ENCODE measurements at places on chromosomes 5 and 9. TPM values are rescaled to one million over a fixed set of nuclear protein-coding genes. Genes with fewer than 3 reads are reported as not detected.

DNA sequence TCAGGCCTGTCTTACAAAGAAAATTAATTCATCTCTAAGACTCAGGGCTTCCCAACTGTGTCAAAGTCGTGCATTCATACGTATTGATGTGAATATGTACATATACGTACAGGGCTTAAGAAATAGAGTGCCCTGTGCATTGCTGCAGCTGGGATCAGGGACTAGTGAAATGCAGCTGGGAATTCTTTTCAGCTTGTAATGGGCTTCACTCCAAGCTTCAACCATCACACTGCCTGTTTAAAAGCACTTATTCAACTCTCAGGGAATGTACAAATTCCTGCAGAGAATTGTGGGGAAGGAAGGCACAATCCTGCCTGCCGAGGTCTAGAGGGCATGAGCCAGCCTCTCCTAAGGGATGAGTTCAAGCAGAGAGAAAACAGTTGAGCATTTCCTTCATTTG is 59.6 kb upstream of the MAN2A1 start:
- no peak for DNase-seq

DNA sequence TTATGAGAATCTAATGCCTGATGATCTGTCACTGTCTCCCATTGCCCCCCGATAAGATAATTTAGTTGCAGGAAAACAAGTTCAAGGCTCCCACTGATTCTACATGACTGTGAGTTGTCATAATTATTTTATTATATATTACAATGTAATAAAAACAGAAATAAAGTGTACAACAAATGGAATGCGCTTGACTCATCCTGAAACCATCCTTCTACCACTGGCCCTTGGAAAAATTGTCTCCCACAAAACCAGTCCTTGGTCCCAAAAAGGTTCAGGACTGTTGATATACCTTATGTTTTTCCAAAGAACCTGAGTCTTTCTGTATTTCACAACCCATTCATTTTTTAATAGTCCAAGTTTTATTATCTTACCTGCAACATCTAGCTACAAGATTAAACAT is 403.5 kb downstream of the TAF11L14 start:
- DNase-seq, result no peak

- no peak for DNase-seq
Measured at GRCh38 chr9:109369285-109369684, 48.4 kb upstream of the EPB41L4B start.

- DNase-seq, result peak; percentile 12
Measured at GRCh38 chr5:161549106-161549505, 2.6 kb upstream of the GABRB2 start.

- DNase-seq, result no peak
Measured at GRCh38 chr5:133930061-133930812, 38.2 kb downstream of the C5orf15 start.

DNA sequence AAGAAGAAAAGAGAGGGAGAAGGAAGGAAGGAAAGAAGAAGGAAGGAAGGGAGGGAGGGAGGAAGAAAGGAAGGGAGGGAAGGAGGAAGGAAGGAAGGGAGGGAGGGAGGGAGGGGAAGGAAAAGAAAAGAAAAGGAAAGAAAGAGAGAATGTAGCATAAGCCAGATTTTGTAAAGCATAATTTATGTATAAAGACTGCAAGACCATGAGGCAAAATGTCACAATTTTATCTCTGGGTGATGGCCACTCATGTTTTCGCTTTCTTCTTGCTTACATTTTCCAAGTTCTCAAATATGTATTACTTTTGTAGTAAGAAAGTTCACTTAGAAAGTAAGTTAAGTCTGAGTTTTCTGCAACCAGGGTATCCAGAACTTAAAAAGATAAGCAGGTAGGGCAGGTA is 3.4 kb upstream of the RNF183 start:
- DNase-seq, result no peak

DNA sequence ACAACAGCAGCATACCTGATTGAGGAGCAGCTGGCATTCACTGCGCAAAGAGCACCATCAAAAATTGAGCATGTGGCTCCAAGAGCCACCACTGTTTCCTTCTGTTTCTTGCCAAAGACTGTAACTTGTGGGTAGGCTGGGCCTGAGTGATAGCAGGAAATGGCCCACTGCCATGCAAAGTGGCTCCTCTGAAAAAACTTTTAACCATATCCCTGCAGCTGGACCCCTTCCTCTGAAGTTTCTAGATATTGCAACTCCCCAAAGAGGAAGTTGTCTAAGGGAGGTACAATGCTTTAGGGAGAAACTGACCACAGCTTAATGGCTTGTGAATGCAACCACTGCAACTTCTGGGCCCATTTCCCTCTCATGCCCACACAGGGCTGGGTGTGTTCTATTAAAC is 355.4 kb upstream of the PDE4D start:
- no peak for DNase-seq

- no peak for DNase-seq
Measured at GRCh38 chr9:13832446-13832845, 481.5 kb downstream of the NFIB start.

GRCh38 chr5:127976991-127977717 is 106.4 kb upstream of the SLC12A2 start:
- no peak for DNase-seq

ADAMTS12 gene
- 0.37 TPM for total RNA-seq

IFNB1 gene
- not detected for total RNA-seq

Data from pancreas (tissue), 10 donors.